Bronchial epithelial cell (primary cell): ENCODE measurements at places on chromosomes 5 and 9. TPM values are rescaled to one million over a fixed set of nuclear protein-coding genes. Genes with fewer than 3 reads are reported as not detected.

CD180 gene
- total RNA-seq: not detected in 2 replicates

ZNF354C gene
- 3.3 and 3.9 TPM in 2 replicates for total RNA-seq

FGD3 gene
- 0.26 and 1.0 TPM in 2 replicates for total RNA-seq

CAMLG gene
- 19.3 and 32.9 TPM in 2 replicates for total RNA-seq

ZNF367 gene
- total RNA-seq: 0.13 and 0.26 TPM in 2 replicates
